D341Med (cell line): ENCODE measurements at places on chromosomes 7 and 10.

DNA sequence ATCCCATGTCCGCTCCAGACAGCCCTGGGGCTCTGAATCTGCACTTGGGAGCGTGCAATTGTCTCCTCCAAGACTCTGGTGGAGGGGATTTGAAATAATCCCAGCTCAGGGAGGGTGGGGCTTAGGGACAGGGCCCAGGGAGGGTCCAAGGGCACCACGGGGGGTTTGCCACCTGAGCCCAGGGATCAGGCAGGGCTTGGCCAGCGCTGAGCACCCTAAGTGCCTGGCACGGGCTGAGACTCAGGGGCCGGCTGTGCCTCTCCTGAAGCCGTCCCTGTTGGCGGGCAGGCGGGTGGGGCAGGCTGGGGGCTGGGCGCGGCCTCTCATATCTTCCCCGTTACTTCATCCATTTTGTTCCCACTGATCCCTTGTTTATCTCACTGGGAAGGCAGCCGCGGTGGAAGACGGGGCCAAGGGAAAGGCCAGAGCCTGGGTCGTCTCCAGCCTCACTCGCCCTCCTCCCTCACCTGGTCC, 41.8 kb upstream of the ELN start:
- DNase-seq, result peak; percentile 89

- DNase-seq, result no peak
These were observed 24.3 kb downstream of the FBXW4 start for GRCh38 chr10:101670635-101671034.

DNA sequence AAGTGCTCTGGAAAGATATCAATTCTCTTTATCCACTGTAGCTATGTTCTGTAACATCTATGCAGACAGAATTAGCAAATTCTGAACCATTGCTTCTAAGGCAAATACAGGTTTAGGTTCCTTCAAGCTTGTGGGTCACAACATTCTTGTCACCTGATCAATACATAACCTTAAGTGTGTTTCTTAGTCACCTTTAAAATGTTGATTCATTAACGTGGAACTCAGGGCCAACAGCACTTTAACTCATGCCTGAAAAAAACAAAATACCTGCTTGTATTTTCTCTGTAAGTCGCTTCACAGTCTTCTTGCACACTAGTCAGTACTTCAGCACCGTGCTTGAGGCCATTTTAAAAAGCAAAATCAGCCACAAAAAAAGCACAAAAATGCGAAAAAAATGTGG, 35.2 kb upstream of the TRIL start:
- DNase-seq, result no peak

DNA sequence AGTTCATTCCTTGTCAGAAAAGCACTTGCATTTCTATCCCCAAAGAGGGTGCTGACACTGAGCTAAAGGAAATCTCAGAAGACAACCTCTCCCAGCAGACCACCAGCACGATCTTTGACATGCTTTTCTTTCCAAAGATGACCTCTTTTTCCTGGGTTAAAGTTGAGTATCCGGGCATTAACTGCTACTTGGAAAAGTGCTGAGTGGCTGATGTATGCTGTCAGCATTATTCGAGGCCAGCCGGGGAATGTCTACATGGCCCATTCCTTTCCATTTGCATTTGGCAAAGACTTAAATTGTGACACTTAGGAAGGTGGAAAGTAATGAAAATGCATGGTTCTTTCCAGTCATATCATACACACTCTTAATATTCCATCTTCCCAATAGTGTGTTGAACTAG, 90.6 kb upstream of the SKAP2 start:
- DNase-seq, result no peak

GRCh38 chr10:119100434-119101238, 3.3 kb upstream of the DENND10 start:
- DNase-seq, result no peak

DNA sequence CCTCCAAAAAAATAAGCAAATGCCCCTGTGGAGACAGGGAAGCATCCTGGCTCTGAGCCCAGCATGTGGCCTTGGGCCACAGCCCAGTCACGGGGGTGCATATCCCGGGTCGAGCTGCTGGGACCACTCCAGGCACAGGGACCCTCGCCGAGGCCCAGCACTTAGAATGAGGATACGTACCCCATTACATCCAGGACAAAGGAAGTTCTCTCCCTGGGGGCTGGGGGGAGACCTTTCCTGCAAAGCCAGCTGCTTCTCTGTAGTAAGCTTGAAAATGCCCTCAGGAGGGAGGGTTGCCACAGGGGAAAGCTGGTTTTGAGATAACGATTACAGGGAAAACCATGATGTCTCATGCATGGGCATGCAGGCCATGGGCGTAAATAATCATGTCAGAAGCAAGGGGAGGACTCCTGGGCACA, 75.5 kb downstream of the HIPK2 start:
- no peak for DNase-seq

- DNase-seq, result no peak
These were observed 2.5 kb downstream of the HOXA4 start for GRCh38 chr7:27128034-27128433.

DNA sequence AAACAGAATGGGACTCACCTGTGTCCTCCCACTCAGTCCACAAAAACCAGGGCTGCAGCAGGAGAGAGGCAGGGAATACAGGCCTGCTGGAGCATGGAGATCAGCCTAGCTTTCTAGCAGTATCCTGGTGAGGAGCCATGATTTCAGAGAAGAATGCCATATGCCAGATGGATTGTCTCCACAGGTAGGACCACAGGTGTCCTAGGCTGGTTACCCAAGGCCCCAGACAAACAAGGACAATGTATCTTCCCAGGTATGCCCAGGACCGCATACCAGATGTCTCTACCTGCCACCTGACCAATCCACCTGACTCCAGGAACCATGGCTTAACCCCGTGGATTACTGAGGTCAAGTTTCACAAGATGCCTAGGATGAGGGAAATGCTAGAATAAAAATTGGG, 295.4 kb upstream of the NPSR1 start:
- no peak for DNase-seq

- no peak for DNase-seq
These were observed 25.9 kb upstream of the FAM20C start for GRCh38 chr7:166338-167060.
